ENCODE measurements at places on chromosomes 13 and 19.

DNA sequence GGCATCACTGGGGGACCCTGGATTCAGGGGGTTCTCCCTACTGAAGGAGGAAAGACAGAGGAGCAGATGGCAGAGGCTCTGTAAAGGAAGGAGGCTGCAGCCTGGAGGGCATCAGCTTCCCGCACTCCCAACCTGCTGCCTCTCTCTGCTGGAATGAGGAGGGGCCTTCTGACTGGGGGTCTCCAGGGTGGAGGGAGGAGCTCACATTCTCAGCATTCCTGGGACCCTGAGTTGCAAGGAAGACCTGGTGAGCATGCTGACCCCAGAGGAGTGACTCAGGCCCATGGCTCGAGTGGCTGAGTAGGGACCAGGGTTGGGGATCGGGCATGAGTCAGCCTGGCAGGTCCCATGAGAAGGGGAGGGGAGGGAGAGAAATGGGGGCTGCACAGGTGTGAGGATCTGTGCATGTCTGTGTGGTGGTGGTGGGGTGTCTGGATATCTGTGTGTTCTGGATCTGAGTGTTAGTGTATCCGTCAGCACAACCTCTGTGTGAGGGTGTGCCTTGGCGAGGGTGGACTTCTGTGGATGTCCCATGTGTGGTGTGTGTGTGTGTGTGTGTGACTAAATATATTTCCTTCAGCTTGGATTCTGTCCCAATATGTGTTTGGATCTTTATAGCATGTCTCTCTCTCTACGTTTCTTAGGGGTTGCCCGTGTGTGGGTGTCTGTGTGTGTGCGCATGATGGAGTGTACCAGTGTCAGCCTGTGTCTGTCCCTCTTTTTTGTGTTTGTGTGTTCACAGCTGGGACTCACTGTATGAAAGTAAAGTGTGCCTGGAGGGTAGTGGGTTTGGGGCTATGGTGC is 4.6 kb downstream of the AXL start:
- DNase-seq: no peak

DNA sequence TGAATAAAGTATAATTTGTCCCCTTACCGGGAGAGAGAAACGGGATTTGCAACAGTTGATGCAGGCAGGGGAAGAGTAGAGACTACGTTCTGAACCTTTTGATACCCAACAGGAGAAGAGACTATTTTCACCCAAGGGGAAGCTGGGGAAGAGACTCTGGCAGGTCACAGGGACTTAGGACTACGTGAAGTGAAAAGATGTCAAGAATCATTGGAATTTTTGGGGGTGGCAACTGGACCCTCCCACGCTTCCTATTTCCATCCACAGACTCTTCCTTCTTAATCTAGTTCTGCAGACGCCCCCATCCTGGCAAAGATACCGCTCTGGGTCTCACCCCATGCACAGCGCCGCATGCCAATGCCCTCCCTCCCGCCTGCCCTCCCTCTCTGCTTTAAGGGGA is 13.8 kb downstream of the CABP5 start:
- DNase-seq: no peak

DNA sequence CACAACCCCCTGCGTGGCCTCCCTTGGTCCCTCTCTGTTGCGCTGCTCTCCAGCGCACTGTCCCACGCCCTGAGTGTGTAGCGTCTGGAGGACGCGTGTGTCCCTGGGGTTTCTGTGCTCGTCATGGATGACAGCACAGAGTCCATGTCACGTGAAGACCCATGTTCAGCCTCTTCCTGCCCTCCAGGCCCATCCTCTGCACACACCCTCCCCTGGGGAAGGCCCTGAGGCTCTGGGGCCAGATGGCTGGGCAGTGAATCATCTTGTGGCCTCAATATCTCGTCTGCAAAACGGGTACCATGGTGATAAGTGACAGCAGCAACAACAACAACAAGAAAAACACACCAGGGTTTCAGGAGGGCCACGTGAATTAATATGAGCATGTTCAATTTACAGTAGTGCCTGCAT is 71.5 kb upstream of the ARHGEF7 start:
- no peak for DNase-seq

- DNase-seq: no peak
Observed at GRCh38 chr19:27618006-27618405, 1594.9 kb downstream of the UQCRFS1 start.

- DNase-seq: no peak
Observed at GRCh38 chr13:100564444-100565223, 24.0 kb downstream of the GGACT start.
